Osteocyte (in vitro differentiated cells): ENCODE measurements at places on chromosomes 6 and 20. TPM values are rescaled to one million over a fixed set of nuclear protein-coding genes. Genes with fewer than 3 reads are reported as not detected.
A peak's percentile ranks its signal among the peaks of the same experiment; 100 is the strongest.

DNA sequence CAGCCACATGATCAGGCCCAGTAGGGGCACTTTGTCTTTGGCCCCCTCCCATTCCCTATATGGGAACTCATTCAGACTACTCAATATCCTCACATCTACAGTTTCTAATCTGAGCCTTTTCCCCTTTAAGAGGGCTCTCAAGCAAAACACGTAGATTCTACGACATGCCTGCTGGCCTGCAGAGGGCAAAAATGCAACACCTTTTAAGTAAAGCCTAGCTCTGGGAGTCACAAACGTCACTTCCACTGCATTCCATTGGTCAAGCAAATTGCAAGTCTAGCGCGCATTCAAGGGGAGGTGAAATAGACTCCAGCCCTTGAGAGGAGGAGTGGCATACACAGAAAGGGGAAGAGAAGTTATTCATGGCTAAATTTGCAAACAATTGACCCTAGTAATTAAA is 70.6 kb downstream of the CDC40 start:
- H3K4me3 ChIP-seq, result no peak overlapping the region
- peaks cover 2% of the 10 kb centered on the region for H3K27me3 ChIP-seq
- no peak overlapping the region for H3K27ac ChIP-seq
- no peak for DNase-seq

DNA sequence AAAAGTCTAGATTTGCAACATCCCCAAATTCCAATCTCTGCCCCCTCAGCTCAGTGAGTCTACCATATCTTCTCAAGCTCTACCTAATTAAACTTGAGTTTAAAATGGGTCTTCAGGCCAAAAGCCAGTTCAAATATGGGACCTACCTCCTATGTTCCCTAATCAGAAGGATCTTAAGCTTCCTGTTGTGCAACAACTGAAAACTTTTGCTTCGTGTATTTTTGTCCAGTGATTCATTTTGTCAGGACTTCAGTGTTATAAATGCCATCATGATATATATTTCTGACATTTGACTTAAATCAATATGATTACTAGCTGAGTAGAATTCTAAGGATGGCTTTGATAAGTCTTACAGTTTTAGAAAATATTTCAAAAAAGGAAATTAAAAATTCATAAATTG is 622.6 kb upstream of the PTCHD4 start:
- H3K4me3 ChIP-seq, result no peak overlapping the region
- peaks cover 26% of the 10 kb centered on the region for H3K4me1 ChIP-seq
- H3K36me3 ChIP-seq, result peaks cover 8% of the 10 kb centered on the region
- no peak overlapping the region for H3K27ac ChIP-seq
- no peak for DNase-seq

DNA sequence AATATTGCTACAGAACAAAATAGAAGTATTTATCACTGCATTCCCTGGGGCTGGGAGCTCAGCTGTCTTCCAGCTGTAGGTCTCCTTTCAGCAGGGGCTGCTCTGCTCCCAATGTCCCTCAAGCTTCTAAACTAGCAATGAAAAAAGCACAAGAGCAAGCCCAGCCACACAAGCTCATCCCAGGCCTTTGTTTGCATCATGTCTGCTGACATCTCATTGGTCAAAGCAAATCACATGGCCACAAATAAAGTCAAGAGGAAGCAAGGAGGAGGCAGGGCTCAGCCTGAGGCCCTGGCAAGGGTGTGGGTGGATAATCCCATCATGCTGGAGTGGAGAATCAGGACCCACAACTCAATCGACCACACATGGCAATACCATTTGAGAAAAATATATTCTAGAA is 2.2 kb upstream of the BFSP1 start:
- no peaks in the 10 kb centered on the region for H3K36me3 ChIP-seq
- H3K27me3 ChIP-seq, result no peaks in the 10 kb centered on the region
- H3K27ac ChIP-seq, result no peak overlapping the region
- H3K4me1 ChIP-seq, result peaks cover 37% of the 10 kb centered on the region
- no peak for DNase-seq
- no peak overlapping the region for H3K4me3 ChIP-seq

DNA sequence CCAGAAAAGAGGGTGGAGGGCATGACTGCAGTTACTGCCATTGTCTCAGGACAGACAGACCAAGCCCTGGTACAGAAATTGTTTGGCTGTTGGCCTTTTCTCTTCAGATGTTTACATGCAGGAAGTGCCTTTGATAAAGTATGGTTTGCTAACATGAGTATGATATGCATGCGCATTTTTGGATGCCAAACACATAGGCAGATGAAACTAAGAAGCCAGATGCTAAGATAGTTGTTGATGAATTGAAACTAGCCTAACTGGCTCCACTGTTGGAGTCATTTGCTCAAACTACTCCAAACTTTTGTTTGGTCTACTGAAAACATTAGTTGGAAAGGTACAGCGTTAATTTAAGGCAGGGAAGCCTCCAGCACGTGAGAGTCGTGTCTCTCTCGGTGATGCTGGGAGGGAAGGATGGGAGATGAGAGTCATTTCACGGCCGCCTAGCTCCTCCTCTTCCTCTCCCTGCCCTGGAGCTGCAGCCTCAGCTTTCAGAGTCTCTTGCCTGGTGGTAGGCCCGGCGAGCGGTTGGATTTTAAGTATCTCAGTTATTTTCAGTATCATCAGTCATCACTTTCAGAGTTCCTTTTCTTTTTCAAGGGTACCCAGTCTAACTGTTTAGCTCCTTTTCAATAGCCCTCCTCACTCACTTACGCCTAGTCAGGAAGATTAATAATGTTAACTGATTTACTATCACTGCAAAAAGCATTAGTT is 29.7 kb downstream of the RREB1 start:
- H3K4me1 ChIP-seq, result peaks cover 52% of the 10 kb centered on the region
- no peaks in the 10 kb centered on the region for H3K27me3 ChIP-seq
- H3K27ac ChIP-seq, result peak overlapping the region; percentile 92
- no peaks in the 10 kb centered on the region for H3K36me3 ChIP-seq

The ENPP3 gene
- total RNA-seq, result not detected in 2 replicates
